ENCODE measurements at places on chromosomes 5 and 9. TPM values are rescaled to one million over a fixed set of nuclear protein-coding genes. Genes with fewer than 3 reads are reported as not detected.

- no peak for DNase-seq
Measured at GRCh38 chr5:173962436-173962972, 26.5 kb upstream of the C5orf47 start.

DNA sequence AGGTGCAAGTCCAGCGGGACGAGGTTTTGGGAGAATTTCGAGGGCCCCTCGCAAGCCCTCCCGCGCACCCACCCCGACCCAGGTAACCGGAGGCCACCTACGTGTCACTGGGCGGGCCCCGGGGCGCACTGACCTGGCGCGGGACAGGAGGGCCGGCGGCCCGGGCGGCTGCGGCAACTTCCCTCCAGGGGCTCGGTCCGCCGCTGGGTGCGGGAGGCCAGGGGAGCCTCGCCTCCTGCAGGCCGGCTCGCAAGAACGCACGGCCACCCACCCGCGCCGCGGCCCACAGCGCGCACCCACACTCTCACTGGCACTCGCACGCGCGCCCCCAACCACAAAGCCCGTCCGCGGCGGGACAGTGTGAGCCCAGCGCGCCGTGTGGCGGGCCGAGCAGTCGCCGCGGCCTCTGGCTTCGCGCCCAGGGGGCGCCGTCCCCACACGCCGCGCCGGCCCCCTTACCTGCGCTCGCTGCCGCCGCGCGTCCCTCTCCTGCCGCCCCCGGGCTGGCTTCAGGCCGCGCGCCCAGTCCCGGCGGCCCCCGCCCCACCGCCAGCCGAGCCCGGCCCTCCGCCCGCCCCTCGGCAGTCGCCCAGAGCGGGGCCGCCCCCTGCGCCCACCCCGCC lies 451 bp downstream of the LPAR1 start:
- peak; percentile 27 for DNase-seq

Gene ANGPTL2
- 14.7 TPM for total RNA-seq

- DNase-seq = no peak
Measured at GRCh38 chr5:79699763-79700400, 10.2 kb downstream of the CMYA5 start.

DNA sequence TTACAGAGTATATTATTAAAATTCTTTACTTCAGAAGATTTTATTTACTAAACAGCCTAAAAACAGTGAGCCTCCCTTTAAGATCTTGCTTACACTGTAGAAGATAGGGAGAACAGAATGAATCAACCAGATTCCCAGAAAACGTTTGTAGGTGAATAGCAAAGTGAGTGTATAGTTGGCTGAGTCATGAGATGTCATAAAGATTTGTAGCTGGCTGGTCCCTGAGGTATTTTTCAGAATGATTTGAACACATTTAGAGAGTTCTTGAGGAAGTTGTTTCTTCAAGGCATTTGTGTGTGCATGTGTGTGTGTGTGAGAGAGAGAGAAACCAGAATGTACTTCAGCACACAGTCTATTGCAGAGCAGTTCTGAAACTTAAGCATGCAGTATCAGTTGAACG lies 159.4 kb upstream of the PRR16 start:
- DNase-seq = peak; percentile 83

DNA sequence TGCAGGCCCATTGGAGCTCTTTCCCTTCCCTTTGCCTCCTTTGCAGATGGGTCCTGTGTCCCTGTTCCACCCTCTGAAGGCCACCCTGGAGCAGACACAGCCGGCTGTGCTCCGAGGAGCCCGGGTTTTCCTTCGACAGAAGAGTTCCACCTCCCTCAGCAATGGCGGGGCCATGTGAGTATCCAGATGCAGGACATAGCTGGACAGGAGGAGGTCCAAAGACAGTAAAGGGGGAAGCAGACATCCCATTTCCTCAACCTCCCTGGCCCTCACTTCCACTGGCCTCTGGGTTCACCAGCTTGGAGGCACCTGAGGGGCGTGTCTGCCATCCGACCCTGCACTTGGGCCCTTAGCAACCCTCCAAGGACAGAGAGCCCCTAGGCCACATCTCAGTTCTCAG lies 237.9 kb downstream of the CACNA1B start:
- DNase-seq = no peak

Measured in IMR-90 (cell line).